ENCODE measurements at places on chromosomes 4 and X. TPM values are rescaled to one million over a fixed set of nuclear protein-coding genes. Genes with fewer than 3 reads are reported as not detected.

Gene PAK3
- 0.44 TPM for total RNA-seq

DNA sequence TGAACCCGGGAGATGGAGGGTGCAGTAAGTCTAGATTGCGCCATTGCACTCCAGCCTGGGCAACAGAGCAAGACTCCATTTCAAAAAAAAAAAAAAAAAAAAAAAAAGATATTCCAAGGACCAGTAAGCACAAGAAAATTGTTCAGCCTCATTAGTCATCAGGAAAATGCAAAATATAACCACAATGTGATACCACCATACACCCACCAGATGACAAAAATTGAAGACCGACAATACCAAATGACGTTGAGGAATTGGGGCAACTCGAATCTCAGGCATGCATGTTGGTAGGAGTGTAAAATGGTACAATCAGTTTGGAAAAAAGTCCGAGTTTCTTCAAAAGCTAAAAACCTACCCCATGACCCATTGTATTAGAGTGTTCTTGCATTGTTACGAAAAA, 130.2 kb upstream of the FAM9B start:
- no peak for DNase-seq
- H3K27ac ChIP-seq: no peak overlapping the region
- peaks cover 14% of the 10 kb centered on the region for H3K4me1 ChIP-seq
- H3K4me3 ChIP-seq: no peak overlapping the region
- H3K36me3 ChIP-seq: peaks cover 3% of the 10 kb centered on the region
- H3K27me3 ChIP-seq: no peaks in the 10 kb centered on the region

GRCh38 chr4:8113611-8114377, 44.8 kb downstream of the ABLIM2 start:
- H3K36me3 ChIP-seq: no peaks in the 10 kb centered on the region
- no peak for DNase-seq
- peaks cover 9% of the 10 kb centered on the region for H3K27me3 ChIP-seq
- no peak overlapping the region for H3K27ac ChIP-seq
- H3K4me3 ChIP-seq: no peak overlapping the region
- peaks cover 2% of the 10 kb centered on the region for H3K4me1 ChIP-seq

Gene FMR1
- total RNA-seq: 62.9 TPM

Gene SMPX
- not detected for total RNA-seq

DNA sequence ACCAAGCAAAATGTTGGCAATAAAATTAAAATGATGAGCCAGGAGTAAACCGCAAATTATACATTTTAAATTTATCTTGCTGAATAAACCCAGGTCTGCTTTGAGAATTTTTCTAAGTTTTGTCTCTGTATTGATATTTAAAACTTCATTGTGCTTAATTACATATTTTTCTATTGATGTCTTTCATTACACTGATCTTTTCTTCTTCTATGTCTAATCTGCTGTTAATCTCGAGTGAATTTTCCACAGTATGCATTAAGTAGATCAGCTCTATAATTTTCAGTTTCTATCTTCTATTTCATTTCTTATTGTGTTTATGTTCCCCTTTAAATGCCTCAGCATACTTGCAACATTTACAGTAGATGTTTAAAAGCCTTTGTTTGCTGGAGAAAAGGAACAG, 918.7 kb downstream of the FAT4 start:
- no peaks in the 10 kb centered on the region for H3K27me3 ChIP-seq
- H3K27ac ChIP-seq: no peak overlapping the region
- H3K36me3 ChIP-seq: no peaks in the 10 kb centered on the region
- no peaks in the 10 kb centered on the region for H3K4me1 ChIP-seq
- no peak for DNase-seq

DNA sequence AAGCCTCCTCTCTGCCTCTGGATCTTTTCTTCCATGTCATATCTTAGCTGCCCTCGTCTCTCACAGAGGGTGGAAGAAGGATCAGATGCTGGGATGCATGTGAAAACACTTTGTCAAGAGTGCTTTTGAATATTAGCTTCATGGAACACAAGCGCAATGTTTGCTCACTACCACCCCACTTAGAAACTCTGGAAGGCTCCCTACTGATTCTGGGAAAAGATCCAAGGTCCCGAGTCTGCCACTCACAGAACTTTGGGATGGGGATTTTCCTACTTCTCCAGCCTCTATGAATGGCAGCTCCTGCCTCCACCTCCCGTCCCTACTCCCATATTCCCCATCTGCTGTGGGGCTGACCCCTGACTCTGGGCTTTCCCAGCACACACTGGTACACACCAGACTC, 40.2 kb upstream of the CRMP1 start:
- H3K27me3 ChIP-seq: no peaks in the 10 kb centered on the region
- no peak overlapping the region for H3K4me3 ChIP-seq
- no peaks in the 10 kb centered on the region for H3K36me3 ChIP-seq

Gene ZXDA
- total RNA-seq: 7.5 TPM

- H3K36me3 ChIP-seq: no peaks in the 10 kb centered on the region
- H3K4me3 ChIP-seq: peak within 1 kb of the TSS; percentile 45
- no peak within 1 kb of the TSS for H3K27ac ChIP-seq
- H3K4me1 ChIP-seq: peaks cover under 1% of the 10 kb centered on the region
- DNase-seq: no peak
These were observed at the start of gene DLG3 for GRCh38 chrX:70444326-70444945. Gene DLG3, plus strand, starts transcription at chrX:70444835. Its CDS starts 367 bp downstream, at chrX:70445202.

DNA sequence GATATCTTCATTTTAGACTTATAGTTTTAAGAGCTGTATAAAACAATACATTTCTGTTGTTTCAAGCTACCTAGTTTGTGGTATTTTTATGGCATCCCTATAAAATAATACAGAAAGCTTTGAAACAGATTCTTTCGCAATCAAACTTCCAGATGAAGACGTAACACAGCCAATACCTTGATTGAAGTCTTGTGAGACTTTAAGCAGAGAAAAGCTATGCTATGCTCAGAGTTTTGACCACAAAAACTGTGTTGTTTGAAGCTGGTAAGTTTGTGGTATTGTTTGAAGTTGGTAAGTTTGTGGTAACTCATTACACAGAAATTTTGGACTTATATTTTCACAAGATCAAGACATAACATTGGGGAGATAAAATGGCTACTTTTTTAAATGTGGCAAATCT, 201.8 kb upstream of the UGT8 start:
- no peaks in the 10 kb centered on the region for H3K36me3 ChIP-seq
- no peak overlapping the region for H3K27ac ChIP-seq
- no peaks in the 10 kb centered on the region for H3K27me3 ChIP-seq
- H3K4me1 ChIP-seq: peaks cover 8% of the 10 kb centered on the region
- no peak for DNase-seq

Gene SPATA18
- 0.09 TPM for total RNA-seq

Data from activated naive CD8-positive, alpha-beta T cell treated with anti-CD3 and anti-CD28 coated beads, Interleukin-2, amount 10 ng/mL, durations not matched to agents 7 days and 5 days (primary cell).